Activated T-helper 1 cell treated with anti-CD3 and anti-CD28 coated beads, Interleukin-2, amount 50 U/mL, for 16 hours (primary cell): ENCODE measurements at places on chromosomes 16 and 17.

DNA sequence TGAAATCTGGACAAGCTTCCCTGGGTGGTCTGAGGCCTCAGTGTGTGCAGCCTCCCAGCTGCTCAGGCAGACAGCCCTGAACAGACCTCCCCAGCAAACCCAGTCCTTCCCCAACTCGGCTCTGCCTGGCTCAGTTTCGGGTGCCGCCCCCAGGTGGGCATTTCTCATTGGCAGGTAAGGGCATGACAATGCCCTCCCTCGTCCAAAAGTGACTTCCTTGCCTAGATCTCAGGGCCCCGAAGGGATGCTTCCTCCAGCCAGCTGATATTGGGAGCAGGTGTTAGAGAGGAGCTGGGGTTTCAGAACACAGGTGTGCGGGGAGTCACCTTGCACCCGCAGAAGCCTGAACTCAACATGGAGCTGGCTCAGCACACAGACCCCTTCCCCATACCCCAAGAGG, 3.8 kb upstream of the PPL start:
- no peak for DNase-seq

DNA sequence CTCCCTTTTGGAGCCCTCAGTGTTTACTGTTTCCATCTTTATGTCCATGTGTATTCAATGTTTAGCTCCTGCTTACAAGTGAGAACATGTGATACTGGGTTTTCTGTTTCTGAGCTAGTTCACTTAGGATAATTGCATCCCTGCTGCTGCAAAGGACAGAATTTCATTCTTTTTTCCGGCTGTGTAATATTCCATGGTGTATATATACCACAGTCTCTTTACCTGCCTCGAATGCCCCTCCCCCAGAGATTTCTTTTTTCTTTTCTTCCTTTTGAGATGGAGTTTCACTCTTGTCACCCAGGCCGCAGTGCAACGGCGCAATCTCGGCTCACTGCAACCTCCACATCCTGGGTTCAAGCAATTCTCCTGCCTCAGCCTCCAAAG, 60.9 kb downstream of the RMI2 start:
- DNase-seq = no peak

- DNase-seq = no peak
Observed at GRCh38 chr16:75236736-75237397, 14.6 kb downstream of the BCAR1 start.

- DNase-seq = no peak
Observed at GRCh38 chr17:79339321-79339720, 264.7 kb downstream of the ENGASE start.

DNA sequence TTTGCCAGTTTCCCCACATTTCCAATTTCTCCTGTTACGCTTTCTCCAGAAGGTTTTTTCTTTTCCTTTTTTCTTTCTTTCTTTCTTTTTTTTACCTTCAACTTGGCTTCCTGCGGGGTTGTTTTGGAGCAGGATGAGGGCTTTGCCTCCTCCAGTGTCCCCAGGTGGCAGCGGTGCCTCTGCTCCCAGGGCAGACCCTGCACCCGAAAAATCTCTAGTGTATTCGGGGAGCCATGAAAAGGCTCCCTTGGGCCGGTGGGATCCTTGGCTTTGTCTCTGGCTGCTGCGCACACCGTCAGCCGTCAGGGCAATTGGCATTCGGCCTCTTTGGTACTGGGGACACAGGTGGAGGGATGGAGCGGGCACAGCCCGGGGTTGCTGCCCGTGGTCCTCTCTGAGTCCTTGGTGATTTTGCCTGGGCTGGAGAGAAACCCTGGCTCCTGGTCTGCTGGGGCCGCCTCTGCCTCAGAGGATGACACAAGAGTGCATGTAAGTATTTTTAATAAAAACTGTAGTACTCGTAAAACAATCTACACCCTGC, 846 bp downstream of the ITGB3 start:
- DNase-seq = no peak

- no peak for DNase-seq
Observed at GRCh38 chr17:56699186-56699894, 105.8 kb downstream of the NOG start.

DNA sequence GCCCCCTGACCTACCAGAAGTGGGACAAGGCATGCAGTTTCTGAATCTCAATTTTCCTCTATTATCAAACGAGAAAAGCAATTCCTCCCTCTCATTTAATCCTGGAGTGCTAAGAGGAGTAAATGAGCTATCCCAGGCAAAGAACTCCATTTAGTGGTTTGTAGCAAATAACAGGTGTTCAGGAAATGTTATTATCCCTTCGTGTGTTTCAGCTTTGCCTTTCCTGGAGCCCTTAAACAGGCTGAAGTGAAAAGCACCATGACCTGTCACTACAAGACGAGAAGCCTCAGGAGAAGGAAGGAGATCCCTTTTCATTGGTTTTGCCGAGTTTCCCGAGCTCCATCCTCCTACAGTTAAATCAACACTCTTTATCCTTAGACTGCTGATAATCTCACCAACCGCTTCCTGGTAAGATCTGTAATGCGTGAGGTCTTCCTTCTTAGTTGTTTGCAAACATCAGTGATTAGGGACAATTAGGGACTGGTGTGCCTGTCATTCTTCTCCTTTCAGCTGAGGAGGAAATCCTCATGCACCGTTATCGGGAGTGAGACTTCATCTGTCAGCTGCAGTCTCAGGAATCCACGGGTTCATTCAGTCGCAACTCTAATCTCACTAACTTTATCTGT, 30.8 kb upstream of the MYOCD start:
- no peak for DNase-seq

DNA sequence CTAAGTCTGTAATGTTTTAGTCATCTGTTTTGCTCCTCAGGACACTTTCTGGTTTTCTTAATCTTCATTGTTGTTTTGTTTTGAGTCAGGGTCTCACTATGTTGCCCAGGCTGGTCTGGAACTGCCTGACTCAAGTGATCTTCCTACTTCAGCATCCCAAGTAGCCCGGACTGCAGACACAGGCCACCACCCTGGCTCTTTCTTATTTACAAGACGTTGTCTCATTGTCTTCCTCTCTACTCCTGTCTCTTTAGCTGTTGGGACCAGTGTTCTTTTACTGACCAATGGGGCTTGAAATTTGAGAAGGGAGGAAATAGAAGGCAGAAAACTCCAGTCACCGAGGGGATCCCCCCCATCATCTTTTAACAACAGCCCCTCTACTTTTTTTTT, 1.2 kb downstream of the SCPEP1 start:
- DNase-seq = no peak
